ENCODE measurements at places on chromosomes 12 and 14. TPM values are rescaled to one million over a fixed set of nuclear protein-coding genes. Genes with fewer than 3 reads are reported as not detected.
A peak's percentile ranks its signal among the peaks of the same experiment; 100 is the strongest.

DNA sequence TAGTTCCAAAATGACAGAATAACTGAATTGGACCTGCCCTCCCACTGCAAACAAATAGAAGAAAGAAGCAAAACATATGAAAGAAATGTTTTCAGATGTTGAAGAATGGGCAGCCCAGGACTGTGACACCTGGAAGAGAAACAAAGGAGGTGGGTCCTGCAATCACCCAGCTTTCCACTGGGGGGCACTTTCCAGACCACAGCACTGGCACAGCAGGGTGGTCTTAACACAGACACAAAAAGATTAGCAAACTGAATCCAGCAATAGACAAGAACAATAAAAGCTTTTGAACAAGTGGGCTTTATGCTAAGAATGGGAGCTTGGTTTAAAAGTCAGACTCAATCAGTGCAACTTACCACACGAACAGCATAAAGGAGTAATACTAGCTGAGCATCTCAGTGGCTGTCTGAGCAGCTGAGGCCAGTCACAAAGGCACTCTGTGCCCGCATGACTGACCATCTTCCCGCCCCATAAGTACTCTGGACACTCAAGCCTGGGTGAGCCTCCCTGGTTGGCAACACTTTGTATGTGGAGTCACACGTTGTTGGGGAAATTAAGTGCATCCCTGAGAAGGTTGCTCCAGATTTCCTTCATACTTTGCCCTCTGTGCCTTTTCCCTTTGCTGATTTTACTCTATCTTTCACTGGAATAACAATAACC lies 27.7 kb downstream of the JKAMP start:
- DNase-seq: no peak

DNA sequence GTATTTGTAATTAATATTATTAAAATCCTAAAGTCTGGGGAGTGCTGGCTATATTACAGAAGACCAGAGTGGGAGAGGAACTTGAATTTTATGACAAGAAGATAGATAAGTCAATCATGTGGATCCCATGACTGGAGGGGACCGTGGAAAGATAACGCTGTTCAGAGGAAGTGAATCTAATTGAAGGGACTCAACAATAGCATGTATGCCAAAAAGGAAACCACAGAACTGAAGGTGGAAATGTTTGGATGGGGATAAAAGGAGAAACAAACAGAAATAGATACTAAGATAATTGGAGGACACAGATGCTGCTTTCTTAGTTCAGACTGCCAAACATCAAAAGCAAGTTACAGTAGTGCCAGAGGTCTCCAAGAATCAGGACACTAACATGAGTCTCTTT lies 21.1 kb downstream of the OR6J1 start:
- no peak for DNase-seq

DNA sequence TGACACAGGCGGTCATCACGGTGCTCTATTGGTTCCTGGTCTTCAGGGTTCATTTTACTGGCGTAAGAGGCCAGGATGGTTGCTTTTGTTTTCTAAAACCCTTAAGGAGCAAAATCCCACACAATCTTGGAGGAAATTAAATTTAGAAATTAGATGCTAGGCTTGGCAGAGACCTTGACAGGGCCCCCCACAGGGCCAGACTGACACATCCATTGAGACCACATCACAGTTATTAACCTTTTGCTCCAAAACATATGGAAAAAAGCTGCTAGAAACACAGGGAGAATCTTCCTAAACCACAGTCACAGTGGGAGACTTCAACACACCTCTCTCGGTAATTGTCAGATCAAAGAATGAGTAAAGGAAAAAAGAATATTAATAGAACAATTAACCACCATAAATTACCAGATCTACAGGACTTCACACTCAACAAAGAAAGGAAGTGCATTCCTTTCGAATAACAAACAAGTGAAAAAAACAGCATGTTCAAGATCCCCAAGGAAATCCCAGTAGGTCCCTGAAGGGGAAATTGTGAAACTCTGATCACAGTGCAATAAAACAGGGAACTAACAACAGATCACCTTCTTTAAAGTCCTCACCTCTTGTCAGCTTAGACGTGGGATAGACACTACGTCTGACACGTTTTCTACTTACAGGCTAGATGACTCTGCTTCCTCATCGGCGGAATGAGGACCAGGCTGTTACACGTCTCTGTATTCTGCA lies 40.2 kb upstream of the TMEM179 start:
- DNase-seq: no peak

DNA sequence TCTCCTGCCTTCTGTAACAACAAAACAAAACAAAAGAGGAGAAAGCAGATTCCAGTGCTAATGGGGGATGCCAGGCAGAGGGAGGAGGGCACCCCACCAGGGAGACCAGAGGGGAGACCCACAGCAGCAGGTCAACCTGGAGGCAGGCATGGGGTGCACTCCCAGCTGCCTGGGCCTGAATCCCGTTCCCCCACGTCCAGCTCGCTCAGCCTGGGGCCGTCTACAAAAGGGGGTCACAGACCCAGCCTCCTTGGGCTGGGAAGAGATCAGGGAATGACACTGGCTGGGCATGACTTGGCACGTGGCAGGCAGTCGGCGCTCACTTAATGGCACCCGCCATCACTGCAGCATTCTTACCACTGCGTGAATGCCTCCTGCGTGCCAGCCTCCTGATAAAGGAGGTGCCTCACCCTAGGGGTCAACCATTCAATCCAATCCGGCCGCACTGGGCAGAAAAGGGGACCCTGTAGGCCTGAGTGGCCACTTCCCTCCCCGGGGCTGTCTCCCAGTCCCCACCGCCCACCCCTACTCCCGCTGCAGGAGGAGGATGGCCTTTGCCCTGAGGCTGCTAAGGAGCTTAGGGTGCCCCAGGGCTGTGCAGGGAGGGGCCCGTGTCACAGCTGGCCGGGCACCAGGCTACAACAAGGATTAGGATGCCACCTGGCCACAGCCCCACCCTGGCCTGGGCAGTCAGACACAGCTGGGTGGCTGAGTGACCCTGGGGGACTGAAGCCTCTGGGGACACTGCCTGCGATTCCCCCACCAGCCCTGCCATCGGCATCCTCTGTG lies 87.5 kb downstream of the NCOR2 start:
- DNase-seq: no peak

The KRT78 gene
- not detected for total RNA-seq

DNA sequence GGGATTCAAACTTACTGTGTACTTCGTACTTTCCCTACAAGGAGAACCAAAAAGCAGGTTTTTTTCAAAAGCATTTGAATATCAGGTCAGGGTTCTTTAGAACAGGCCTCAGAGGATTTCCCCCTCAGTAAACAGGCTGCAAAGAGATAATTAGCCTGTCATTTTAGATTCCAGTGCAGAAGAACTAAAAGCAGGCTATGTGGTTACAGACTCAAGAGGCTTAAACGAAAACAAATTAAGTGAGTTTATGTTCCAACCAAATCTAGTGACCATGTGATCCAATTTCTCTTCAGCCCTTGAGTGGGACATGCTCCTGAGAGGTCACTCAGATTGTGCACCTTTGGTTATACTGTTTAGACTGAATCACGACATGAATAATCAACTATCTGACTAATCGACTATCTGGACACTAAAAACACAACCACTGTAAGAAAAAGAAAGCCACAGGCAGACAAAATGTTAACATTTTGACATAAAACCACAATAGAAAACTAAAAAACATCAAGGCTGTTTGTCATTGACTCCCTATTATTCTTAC lies 4.5 kb downstream of the TMED8 start:
- DNase-seq: no peak

DNA sequence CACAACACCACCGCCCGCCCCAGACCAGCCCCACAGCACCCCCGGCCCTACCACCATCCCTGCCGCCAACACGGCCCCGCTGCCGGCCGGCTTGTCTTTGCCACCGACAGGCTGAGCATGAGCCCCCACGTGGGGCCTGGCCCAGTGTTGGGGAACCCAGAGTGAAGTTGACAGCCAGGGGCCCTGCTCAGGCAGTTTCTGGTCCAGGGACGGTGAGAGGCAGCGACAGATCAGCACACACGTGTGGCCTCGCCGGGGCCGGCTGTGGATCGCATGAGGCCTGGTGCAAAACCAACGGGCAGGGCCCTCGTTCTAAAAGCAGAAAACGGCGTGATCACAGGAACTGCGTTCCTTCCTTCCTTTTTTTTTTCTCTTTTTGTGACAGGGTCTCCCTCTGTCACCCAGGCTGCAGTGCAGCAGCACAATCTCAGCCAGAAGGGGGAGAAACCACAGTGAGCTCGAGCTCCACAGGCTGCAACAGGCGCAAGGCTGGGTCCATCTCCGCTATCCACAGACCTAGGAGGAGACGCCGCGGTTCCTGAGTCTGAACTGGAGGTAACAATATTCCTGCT lies 50.5 kb upstream of the FBRSL1 start:
- DNase-seq: no peak

DNA sequence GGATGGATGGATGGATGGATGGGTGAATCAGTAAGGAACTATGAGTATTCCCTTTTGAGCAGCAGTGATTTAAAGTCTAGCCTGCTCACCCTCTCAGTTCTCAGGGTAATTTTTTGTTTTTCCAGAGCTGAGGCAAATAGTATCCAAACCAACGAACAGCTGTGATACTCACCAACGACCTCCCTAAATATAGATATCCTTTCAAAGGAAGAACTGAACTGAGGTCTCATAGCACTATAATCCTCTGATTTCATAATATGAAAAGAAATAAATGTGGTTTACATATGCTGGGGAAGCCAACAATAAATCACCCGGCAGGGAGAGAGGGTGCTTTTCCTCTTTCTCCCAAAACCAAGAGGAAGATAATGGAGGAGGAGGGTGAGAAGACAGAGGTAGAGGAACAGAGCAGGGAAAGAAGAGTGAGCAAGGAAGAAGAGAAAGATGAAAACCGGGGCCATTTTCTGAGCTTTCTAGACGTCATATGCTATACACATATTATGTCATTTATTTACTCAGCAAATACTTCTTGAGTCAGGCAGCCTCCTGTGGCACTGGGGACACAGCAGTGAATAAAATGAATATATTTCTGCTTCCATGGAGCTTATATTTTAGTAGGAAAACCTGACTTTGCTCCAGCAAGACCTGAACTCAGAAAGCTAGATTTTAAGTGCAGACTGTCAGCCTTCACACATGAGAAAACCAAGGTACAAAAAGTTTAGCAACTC lies 710.7 kb upstream of the TBX3 start:
- no peak for DNase-seq

The WDHD1 gene
- total RNA-seq: 3.6 TPM

The OVCH1 gene
- total RNA-seq: 0.90 TPM

DNA sequence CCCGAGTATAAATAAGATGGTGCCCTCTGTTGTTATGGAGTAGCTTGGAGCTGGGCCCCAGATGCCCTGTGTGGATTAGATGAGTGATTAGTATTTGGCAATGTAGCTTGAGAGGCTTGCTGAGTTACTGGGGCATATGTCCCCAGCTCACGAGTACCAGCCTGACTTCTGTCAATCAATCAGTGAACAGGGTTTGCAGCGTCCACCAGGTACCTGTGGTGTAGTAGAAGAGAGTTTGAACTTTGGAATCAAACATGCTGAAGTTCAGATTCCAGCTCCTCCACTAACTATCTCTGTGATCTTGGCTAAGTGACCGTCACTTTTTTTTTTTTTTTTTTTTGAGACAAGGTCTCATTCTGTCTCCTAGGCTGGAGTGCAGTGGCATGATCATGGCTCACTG lies 11.6 kb upstream of the TCL1B start:
- no peak for DNase-seq

The RAD51AP1 gene
- total RNA-seq: 1.1 TPM

DNA sequence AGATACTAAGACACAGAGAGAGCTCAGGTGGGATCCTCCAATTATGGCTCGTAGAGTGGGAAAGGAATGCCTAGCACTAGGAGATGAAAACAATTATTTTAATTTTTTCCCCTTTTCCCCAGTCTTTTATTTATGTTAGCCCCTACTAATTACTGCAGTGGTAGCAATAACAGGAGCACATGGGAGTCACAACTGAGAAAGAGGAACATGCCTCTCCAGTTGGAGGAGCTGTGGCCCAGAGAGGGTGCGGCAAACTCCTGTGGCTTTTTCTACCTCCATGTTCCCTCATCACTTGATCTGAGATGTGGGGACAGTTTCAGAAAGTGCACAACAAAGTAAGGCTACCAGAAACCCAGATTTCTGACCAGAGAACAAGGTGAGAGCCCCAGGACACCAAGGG lies 25.9 kb upstream of the POC1B start:
- no peak for DNase-seq

DNA sequence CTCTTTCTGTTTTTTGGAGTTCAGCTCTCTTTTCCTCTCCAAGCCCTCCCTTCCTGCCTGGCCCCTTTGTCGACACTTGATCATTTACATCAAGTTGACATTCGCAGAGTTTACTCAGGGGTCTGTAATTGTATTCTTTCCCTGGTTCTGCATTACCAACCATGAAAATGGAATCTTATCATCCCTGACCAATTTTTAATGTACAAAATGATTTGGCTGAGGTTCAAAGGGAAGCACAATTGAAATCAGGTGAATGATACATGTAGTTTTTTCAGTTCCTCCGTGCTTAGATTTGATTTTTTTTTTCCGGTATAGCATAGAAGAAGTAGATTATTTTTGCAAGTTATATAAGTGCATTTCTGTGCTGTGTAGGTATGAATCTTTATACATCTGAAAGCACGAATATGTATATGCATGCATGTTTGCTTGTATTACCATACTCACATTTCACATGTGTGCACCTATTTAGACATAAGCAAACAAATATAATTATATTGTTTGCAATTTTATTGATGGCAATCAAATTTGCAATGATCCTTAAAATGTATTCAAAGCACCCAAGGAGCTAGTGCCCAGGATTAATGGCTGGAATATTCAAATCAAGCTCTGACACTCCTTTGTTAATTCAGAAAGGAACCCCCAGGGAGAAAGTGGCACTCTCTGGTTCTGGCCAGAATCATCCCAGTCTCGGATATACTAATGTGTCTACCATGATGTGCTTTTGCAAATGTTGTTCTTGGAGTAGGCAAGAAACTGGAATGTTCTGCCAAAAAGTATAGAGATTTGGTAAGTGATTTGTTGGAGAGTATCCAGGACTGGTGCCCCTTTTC lies 189.3 kb downstream of the VRK1 start:
- DNase-seq: no peak

DNA sequence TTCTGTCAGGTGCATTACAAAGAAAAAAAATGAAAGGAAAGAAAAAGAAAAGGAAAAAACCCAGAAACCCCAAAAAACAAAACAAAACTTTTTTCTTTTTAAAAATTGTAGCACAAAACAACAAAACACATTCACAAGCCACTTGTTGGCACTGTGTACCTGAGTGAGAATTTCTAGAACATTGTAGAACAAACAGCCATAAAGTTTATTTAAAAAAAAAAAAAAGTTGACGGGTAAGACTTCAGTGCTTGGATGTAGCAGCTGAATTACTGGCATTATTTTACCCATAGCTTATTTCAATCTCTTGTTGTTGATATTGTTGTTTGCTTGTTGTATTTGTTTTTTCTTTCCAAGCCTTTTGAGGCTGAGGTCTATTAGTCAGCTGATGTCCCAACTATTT lies 415.8 kb downstream of the SOX5 start:
- no peak for DNase-seq

- no peak for DNase-seq
Observed at GRCh38 chr12:638953-639557, 24.2 kb downstream of the NINJ2 start.

The TAS2R20 gene
- 1.5 TPM for total RNA-seq

- no peak for DNase-seq
Observed at GRCh38 chr12:38664661-38665269, 240.6 kb downstream of the CPNE8 start.

- DNase-seq: peak; percentile 72
Observed at GRCh38 chr12:49928471-49928870, 22.1 kb upstream of the AQP2 start.

GRCh38 chr14:52891800-52892199 lies 59.0 kb downstream of the FERMT2 start:
- no peak for DNase-seq
